ENCODE measurements at places on chromosomes 16 and 17.

- no peak for DNase-seq
Observed at GRCh38 chr16:72099377-72099818, 5.8 kb downstream of the DHX38 start.

DNA sequence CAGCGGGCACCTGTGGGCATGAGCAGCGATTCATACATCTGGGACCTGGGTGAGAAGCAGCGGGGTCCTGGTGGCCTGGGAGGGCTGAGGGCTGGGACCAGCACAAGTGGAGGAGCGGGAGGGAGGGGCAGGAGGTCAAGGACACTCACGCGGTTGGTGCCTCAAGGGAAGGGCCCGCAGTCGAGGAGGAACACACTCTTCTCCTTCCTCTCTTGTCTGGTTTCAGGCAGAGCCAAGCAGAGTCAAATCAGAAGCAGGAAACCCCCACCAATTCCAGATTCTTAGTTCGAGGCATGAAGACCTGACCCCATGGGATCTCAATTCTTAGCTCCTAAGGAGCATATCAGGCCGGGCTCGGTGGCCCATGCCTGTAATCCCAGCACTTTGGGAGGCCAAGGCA, 15.7 kb downstream of the DNAI2 start:
- DNase-seq: no peak

DNA sequence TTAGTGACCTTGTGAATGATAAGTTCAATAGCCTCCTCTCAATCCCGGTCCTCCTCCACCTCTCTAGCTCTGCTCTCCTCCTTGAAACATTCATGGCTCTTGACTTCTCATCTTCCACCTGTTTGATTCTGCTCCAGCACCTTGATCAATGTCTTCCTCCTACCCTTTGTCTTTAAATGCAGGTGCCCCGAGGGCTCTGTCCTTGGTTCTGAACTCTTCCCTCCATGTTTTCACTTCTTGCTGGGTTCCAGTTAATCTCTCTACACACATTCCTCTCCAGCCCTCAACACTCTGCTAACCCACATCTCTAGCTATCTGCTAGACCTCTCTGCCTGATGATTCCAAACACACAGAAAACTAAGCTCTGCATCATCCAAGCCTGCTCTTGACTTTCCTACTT, 13.4 kb downstream of the CD300E start:
- no peak for DNase-seq

GRCh38 chr17:8012996-8013640, 10.7 kb downstream of the GUCY2D start:
- no peak for DNase-seq

GRCh38 chr16:11630046-11630767, 38.0 kb upstream of the SNN start:
- DNase-seq: no peak

DNA sequence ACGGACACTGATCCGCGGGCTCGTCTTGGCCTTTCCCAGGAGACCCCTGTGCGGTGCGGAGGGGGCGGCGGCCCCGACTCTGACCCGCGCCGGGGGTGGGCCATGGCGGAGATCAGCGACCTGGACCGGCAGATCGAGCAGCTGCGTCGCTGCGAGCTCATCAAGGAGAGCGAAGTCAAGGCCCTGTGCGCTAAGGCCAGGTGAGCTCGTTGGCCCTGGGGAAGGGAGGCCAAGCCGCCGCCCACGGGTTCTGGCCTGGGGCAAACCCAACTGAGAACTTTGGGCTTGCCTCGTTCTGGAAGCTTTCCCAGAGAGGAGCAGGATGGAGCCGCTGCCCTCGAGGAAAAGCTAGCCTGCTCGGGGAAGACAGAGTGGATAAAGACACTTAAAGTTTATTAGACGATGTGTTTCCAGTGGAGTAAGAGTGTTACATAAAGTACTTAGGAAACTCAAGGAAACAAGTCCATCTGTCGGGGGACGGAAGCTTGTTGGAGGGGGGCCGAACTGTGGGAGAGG, 540 bp downstream of the PPP4C start:
- DNase-seq: no peak

GRCh38 chr17:74877592-74878548, 5.1 kb upstream of the FDXR start:
- no peak for DNase-seq

DNA sequence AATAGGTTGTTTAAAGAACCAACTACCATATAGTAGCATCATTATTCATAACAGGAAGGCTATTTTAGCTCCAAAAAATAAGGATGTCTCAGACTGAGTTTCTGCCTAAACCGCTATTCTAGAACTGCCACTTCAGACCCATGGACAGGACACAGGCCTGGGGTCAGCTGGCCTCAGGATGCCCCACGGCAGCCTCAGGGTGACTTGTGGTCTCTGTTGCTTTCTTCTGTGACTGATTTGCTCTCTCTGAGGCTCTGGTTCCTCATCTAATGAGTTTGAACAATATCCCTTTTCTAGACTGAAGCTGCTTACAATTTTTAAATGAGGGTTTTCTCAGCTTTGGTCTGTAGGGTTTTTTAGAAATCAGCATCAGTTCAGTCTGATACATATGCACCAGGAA, 31.8 kb upstream of the IRF8 start:
- DNase-seq: no peak

DNA sequence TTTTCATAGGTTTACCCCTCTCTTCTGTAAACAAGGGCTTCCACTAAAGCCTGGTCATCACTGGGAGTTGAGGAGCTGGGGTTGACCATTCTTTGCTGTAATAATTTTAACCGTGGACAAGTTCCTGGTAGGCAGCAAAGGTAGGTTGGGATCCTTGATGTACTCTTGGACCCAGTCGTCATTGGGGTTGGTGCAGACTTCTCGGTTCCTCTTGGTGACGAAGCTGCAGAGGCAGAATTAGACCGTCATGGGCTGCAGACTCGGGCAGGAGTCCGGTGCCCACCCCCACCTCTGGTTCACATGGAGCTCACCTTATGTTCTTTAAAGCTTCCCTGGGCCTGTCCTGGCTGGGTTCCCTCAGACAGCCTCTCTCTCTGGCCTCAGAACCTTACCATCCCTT, 3.8 kb downstream of the CCL16 start:
- no peak for DNase-seq

- no peak for DNase-seq
Observed at GRCh38 chr16:73313950-73314349, 266.0 kb upstream of the ZFHX3 start.

- no peak for DNase-seq
Observed at GRCh38 chr17:18995220-18995619, 9.3 kb downstream of the FAM83G start.

GRCh38 chr16:88938777-88939244, 38.2 kb downstream of the CBFA2T3 start:
- DNase-seq: no peak

GRCh38 chr17:64133546-64134215, 3.7 kb upstream of the ERN1 start:
- no peak for DNase-seq

DNA sequence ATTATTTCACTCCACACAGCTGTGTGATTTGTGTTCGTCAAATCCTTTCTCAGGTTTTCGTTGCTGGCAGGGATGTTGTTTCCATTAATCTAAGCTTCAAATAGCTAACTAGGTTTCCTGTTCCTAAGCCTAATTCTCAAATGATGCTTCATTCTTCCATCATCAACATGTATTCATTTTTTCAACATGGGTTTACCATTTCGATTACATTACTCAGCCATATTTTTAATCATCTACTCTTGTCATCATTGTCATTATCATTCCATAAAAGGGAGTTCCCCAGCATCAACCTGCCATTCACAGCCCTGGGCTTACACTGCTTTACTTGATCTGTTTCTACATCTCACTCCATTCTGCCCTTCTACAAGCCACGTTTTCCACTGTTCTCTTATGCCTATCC, 33.3 kb upstream of the ANKFN1 start:
- no peak for DNase-seq

- no peak for DNase-seq
Observed at GRCh38 chr17:75488693-75489510, 26.4 kb downstream of the CASKIN2 start.

GRCh38 chr16:14356064-14356463, 274.0 kb downstream of the PARN start:
- DNase-seq: no peak

- no peak for DNase-seq
Observed at GRCh38 chr16:12719972-12720371, 83.7 kb downstream of the CPPED1 start.

- no peak for DNase-seq
Observed at GRCh38 chr17:4858882-4859260, 25.7 kb downstream of the MINK1 start.

DNA sequence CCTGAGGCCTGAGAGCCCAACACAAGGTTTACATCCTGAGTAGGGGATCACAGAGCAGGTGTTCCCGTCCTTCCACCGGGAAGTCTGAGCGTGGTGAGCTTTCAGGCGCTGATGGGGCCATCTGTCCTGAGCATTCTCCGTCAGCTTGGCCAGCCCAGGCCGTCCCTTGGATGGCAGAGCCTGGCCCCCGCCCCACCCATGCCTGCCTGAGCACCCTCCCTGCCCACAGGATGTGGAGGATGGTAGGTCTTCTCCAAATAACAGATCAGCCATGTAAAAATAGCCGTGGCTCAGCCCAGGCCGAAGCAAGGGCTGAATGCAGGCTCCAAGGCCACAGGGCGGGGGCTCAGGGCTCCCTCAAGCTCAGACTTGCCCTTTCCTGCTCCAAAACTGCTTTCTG, 20.2 kb downstream of the SPNS2 start:
- no peak for DNase-seq

GRCh38 chr17:27904114-27904513, 10.9 kb upstream of the LYRM9 start:
- DNase-seq: no peak

GRCh38 chr17:79667746-79668145, 56.9 kb upstream of the RBFOX3 start:
- DNase-seq: no peak

DNA sequence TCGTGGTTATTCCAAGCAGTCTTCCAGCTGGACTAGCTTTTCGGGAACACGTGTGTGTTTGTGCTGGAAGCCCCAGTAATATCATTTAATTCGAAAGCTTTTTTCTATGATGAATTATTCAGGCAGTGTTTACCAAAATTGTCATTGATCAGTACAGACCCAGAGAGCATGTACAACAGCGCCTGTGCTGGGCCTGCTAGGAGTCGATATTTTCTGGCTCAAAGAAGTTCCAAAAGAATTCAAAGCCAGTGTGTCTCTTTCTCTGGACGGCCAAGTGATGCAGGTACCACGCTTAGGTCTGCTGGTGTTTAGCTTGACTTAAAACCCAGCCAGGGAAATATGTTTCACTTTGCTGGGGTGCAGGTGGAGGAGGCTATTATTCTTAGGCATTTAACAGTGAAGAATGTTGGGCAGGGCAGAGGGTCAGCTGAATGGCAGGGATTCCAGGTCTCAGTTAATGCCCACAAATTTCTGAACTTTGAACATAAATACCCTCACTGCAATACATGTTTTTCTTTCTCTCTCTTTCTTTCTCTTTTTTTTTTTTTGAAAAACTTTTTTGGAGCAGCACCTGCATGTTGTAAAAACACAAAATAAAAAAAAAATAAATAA, 401.3 kb downstream of the WWOX start:
- no peak for DNase-seq

DNA sequence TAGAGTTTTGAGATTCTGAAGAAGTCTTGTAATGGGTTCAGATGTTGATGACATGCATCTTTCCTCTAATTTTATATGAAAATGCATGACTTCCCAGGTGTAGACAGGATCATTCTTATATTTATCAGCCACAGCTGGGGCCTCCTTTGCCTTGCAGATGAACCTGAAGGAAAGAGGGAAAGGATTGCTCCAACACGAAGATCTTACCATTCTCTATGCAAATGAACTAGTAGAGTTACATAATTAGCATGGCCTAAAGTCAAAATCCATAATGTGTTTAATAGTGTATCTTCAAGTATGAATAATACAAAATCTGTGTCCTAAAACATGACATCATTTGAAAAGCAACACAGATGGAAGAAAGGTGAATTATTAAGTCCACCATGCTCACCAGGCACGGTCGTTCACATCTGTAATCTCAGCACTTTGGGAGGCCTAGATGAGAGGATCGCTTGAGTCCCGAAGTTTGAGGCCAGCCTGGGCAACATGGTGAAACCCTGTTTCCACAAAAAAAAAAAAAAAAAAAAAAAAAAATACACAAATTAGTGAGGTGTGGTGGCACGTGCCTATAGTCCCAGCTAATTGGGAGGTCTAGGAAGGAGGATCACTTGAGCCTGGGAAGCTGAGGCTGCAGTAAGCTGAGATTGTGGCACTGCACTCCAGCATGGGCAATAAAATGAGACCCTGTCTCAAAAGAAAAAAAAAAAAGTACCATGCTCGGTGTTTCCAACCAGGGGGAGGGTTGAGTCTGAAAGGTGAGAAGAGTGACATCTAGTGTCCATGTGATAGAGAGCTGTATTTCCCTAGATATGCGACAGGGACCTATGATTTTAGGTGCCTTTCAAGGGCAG, 6.3 kb downstream of the VWA3A start:
- DNase-seq: no peak

GRCh38 chr16:67180166-67180565, 3.6 kb downstream of the MATCAP1 start:
- DNase-seq: no peak

DNA sequence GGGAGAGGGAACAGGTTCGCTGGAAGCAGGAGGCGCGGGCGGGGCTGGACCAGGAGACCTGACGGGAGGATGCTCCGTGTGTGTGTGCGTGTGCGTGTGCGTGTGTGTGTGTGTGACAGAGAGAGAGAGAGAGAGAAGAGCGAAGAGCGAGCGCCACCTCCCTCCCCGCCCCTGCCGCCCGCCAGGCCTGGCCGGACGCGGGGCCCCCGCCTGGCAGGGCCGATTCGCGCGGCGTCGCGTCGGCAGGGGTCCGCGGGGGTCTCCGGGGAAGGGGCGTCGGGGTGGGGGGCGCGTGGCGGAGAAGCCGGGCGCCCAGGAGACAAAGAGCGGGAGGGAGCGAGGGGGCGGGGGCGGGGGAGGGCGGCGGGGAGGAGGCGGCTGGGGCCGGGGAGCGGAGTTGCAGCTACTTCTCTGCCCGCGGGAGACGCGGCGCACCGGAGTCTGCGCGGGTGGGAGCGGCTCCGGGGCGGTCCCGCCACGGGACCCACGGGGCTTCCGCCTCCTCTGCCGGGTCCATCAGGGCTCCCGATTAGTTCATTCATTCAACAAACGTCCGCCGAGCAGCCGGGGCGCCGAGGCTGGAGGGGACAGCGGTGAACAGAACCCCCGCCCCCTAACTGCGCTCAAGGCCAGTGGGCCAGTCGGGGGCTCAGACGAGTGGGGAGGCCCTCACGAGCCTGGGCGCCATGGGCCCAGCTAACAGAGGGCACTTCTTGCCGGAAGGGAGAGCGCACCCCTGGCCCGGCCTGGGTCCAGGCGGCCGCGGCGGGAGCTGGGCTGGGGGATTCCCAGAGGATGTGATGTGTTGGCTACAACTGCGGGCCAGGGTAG, at the start of gene SAMD14:
TSS of gene SAMD14 (minus strand) at position 433 of the 831 bp plus-strand sequence. CDS start 5,201 bp downstream, outside the sequence.
- DNase-seq: no peak

- DNase-seq: no peak
Observed at GRCh38 chr17:13702266-13702665, 100.5 kb upstream of the HS3ST3A1 start.

GRCh38 chr16:8959921-8960787, 3.6 kb downstream of the USP7 start:
- DNase-seq: no peak

GRCh38 chr16:87831421-87832136, 37.7 kb downstream of the SLC7A5 start:
- DNase-seq: no peak

- no peak for DNase-seq
Observed at GRCh38 chr16:78310990-78311561, 211.6 kb downstream of the WWOX start.

- DNase-seq: no peak
Observed at GRCh38 chr16:48687421-48688038, 77.5 kb upstream of the N4BP1 start.

- no peak for DNase-seq
Observed at GRCh38 chr16:84511831-84512230, 7.4 kb upstream of the MEAK7 start.

GRCh38 chr16:28924399-28924761, 658 bp downstream of the RABEP2 start:
- DNase-seq: no peak

Measured in SK-N-MC (cell line).